ENCODE measurements at places on chromosomes 3 and 15.

DNA sequence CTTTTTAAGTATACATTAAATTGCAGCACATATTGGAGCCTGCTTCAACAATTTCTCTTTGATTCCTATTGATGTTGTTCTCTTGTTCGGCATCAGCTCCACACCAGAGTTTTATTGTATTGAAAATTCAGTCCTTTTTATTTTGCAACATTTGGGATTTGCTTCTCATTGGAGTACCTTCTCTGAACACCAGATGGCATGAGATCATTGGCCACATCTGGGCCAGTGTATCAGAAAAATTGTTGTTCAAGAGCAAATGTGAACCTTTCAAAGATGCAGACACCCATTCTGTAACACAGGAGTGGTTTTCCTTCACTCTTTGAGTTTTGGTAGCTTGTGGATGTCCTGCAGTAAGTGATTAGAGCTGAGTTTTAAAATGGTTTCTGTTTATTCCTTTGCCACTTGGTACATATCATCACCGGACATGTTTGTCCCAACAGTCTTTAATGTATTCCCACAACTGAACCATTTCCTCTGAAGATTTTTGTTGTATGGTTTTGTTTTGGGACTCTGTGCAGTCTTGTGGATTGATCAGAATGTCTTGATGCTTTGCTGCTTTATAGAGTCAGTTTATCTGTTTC lies 96.1 kb downstream of the MCTP2 start:
- DNase-seq = no peak

DNA sequence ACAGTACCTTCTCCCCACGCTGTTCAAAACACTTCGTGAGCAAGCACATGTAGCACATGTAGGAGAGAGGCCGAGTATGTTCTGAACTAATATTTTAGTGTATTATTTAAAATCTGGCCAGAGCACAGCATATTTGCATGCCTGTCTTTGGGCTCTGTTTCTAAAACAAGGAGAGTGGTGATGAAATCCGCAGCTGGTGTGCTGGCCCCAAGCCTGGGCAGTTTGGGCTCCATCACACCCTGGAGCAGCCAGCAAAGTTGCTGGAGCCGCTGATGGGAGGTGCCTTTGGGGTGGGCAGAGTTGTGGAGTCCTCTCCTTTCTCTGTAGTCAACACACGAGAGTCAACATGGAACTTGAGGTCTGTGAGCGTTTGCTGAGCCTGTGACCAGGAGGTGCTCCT lies 116.6 kb downstream of the SLCO3A1 start:
- no peak for DNase-seq

GRCh38 chr3:8665407-8665896 lies 20.9 kb upstream of the SSUH2 start:
- DNase-seq = no peak

DNA sequence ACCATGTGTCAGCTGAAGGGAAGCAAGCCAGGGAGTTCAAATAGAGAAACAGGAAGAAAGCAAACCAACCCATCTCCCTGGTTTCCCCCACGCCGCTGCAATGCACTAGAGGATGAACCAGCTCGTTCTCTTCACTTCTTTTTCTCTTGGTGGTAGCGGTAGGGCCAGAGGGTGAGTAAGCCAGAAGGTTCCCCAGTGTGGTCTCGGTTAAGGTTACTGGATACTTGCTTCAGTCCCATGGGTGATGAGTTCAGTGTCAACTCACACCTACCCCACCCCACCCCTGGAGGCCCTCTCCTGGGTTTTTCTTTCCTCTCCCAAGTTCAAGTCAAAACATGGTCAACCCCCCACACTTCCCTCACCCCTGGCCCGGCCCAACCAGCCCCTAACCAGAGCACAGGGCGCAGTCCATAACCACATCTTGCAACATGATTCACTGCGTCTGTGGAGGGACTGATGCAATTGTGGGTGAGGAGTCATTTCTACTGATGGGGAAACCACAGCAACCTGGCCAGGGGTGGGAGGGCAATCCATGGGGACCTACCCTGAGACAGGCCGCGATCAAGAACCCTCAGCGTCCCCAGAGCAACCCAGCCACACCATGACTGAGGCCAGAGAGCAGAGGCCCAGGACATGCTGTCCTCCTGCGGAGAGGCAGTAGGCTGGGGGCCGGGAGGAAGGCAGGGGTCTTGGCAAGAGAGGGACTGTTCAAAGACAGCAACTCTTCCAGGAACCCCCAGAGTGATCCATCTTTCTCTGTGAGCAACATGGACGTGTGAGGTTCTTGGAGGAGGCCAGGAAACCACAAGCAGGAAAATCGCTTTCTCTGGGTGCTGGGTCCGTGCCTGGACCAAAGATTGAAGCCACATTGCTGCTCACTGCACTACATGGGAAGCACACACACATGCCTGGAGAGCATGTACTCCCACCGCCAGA lies 276.6 kb downstream of the UACA start:
- peak; percentile 85 for DNase-seq

DNA sequence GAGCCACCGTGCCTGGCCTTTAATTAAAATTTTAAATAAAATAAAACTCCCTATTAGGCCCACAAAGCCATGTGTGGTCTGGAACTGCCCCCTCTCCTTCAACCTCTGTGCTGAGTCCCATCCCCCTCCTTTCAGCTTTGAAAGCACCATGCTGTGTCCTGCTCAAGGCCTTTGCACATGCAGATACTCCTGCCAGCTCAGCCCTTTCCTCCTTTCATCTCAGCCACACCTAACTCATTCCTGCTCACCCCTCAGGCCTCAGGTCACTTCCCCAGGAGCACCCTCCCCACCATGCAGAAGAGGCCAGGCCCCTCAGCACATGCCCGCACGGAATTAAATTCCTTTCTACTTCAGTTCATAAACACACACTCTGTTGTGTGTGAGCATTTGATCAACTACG lies 28.1 kb downstream of the ATRIP start:
- no peak for DNase-seq

GRCh38 chr15:38864827-38865581 lies 300.4 kb upstream of the RASGRP1 start:
- DNase-seq = no peak

- DNase-seq = no peak
Observed at GRCh38 chr3:186365202-186365974, 3.4 kb upstream of the DGKG start.

DNA sequence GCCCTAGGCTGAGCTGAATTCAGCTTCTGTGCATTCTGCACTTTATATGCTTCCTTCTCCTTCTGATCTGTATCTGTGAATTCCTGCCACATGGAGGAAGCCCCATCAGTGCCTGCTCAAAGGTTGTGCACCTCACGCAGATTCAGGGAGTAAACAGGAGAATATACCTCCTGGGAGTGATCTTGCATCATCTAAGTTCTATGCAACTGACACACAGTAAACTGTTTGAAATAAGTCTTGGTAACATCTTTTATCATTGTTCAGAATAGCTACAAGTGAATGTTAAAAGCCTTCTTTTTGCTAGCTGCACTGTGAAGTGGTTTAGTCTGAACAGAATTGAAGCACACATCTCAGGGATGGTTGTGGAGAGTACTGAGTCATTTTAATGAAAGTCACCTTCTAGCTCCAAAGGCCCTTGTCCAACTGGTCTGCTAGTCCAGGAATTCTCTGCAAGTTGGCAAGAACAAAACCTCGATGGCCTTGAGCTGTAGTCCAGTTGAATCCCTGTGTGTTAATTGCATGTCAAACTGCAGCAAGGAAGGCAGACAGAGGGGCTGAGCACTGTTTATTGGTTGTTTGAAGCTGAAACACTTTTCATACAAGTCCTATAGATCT lies 215.0 kb downstream of the WNT5A start:
- DNase-seq = no peak

- no peak for DNase-seq
Observed at GRCh38 chr15:66884661-66885237, 180.7 kb upstream of the SMAD3 start.

DNA sequence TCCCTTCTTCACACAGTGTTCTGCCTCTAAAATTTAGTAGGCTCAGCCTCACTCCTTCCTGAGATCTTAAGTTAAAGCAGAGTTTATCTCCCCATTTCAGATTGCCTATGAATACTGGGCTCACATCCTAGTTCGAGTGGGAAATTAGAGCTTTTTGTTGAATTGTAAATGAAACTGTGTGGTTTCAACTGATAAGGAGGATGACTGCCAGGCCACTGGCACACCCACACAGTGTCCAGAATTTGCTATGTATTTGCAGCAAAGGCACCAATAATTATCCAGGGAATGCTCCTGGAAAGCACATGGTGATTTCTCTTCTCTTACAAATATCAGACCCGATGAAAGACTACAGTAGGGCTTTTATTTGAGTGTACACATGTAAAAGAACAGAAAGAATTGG lies 308.1 kb upstream of the COL8A1 start:
- no peak for DNase-seq

- no peak for DNase-seq
Observed at GRCh38 chr3:125356140-125357026, 18.7 kb downstream of the ZNF148 start.

DNA sequence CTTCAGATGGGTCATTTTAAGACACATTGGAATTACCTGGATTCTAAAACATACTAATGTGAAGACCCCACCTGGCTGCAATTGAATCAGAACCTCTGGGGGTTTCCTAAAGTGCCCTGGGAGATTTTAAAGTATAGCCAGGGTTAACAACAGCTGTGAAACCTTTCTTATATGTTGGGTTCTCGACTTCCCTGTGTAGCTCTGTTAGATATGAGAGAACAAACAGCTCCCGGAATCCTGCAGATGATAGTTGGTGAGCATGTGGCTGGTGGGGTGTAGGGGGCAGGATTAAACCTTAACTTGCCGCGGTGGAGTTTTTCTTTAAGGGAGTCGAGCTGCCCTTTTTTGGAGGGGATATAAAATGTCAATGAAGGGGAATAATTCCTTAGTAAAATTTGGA lies 12.1 kb downstream of the PLCL2 start:
- DNase-seq = no peak

Data from stimulated activated CD4-positive, alpha-beta T cell treated with anti-CD3 and anti-CD28 coated beads, Interleukin-12 subunit alpha, Interleukin-12 subunit beta, amount 100 ng/mL, for 48 hours (primary cell).